ENCODE measurements at places on chromosomes 5 and 9.

- DNase-seq, result no peak
Measured at GRCh38 chr5:141488591-141489561, at the start of gene PCDHGC5. Gene PCDHGC5 (plus strand): TSS chr5:141489081. CDS start chr5:141489241, 160 bp downstream.

DNA sequence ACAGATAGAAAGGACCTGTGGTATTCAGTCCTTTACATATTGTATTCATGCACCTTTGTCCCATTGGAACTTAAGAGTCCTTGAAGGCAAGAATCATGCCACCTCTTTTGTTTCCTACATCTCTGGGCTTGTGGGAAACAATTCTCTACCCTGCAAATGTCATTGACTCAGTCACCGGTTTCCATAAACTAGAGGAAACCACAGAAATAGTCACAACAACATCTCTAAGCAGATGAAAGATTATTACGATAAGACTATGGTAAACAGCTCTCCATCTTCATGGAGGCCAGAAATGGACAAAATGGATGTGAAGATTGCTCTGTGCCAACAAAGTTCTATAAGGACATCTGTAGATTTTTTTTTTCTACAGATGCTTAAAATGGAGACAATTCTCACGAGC lies 165.5 kb downstream of the PIK3R1 start:
- no peak for DNase-seq

DNA sequence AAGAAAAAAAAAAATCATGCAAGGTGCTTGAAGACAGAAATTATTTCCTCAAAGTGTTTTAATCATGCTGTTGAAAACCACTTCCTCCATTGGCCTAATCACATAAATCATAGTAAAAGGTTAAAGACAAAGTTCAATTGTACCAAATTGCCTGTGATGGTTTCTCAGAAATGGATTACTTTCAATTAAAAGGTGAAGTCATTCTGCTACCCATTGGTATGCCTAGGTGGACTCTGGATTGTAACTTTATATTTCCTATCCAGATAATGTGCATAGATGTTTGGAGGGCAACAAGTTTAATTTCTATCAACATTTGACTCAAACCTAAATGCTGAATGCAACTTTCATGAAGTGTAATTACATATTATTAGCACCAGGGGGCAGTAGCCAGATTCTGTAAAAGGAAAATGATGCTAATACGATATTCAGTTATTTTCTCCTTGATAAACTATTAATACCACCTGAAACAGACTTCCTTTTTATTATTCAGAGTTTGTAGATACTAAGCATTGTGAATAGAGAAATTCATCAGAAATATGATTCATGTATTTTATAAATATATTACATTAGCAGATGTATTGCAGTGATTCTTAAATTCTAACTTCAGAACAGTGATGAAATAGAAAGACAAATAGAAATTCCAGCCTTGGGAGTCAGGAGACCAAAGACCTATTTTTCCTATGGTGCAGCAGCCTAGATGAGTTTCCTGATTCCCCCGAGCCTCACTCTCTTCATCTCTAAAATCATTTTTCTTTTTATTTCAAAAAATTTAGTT lies 148.2 kb downstream of the CAAP1 start:
- DNase-seq, result no peak

- no peak for DNase-seq
Measured at GRCh38 chr5:81269751-81270393, 31.5 kb upstream of the ZCCHC9 start.

DNA sequence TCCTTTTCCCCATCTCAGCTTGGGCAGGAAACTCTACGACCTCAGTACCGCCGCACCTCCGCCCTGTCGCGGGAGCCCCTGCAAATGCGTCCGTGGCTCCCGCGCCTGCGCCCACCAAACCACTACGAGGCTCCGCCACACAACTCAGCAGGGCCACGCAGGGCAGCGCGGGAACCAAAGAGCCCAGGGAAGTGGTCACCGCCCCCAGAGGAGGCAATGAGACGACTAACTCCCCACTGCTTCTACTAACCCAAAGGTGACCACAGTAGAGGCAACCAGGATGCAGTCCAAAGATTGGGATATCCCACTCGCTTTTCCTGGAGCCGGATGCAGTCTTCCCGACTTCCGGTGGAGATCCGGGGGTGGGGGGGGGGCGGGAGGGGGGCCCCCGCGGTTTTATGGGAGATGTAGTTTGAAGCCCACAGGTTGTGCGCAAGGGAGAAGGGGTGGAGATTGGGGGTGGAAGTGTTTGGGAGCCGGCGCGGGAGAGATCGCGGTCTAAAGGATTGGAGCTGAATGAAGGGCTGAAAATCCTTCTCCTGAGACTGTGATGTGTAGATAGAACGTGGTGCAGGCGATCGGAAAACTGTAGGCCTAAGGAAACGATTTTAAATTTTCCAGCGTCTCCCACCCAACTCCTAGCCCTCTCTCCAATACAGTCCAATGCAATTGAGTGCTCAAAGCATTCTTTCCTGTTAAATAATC lies at the start of gene NUDT12:
Gene NUDT12 (minus strand): TSS at position 337 of the 705 bp plus-strand sequence. CDS start 2,541 bp downstream, outside the sequence.
- no peak for DNase-seq

DNA sequence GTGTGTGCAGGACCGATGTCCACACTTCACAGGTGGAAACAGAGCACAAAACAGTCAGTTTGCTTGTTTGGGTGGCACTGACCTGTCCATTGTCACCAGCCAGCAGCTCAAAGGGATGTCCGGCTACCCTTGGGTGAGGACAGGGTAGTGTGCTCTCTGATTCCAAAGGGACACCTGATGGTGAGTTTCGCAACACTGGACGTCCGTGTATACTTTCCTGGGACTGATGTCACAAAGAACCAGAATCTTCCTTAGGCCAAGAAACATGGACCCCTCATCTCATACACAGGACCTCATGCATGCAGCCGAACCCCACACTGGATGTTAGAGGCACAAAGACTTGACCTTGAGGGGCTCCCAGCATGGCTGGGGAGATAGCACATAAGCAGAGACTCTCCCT lies 22.2 kb upstream of the CPLX2 start:
- no peak for DNase-seq

GRCh38 chr9:77926371-77926878 lies 105.2 kb downstream of the GNAQ start:
- no peak for DNase-seq

DNA sequence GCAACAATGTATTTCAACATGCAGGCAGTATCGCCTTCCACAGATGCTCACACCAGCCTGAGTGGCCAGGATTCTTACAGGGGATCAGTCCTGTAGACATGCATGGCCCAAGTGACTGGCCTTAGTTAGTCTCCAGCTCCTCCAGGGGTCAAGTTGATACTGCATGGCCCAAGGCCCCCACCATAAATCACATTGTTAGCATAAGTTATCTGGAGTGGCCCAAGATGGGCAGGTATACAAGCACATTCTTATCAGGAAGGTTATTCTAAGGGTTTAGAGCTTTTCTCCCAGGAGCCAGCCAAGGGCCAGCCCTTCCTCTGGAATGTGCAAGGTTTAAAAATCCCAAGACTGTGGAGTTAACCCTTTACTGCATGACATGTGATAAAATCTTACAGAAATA lies 230.9 kb upstream of the NFIL3 start:
- DNase-seq, result no peak

GRCh38 chr5:58493141-58493540 lies 1.9 kb downstream of the GAPT start:
- no peak for DNase-seq

GRCh38 chr5:27208051-27208450 lies 169.7 kb upstream of the CDH9 start:
- DNase-seq, result no peak

- no peak for DNase-seq
Measured at GRCh38 chr9:124875501-124875900, 13.6 kb downstream of the ARPC5L start.

- DNase-seq, result no peak
Measured at GRCh38 chr9:125690679-125691078, 16.3 kb downstream of the MAPKAP1 start.

GRCh38 chr9:72473474-72474261 lies 47.7 kb upstream of the TMC1 start:
- no peak for DNase-seq

DNA sequence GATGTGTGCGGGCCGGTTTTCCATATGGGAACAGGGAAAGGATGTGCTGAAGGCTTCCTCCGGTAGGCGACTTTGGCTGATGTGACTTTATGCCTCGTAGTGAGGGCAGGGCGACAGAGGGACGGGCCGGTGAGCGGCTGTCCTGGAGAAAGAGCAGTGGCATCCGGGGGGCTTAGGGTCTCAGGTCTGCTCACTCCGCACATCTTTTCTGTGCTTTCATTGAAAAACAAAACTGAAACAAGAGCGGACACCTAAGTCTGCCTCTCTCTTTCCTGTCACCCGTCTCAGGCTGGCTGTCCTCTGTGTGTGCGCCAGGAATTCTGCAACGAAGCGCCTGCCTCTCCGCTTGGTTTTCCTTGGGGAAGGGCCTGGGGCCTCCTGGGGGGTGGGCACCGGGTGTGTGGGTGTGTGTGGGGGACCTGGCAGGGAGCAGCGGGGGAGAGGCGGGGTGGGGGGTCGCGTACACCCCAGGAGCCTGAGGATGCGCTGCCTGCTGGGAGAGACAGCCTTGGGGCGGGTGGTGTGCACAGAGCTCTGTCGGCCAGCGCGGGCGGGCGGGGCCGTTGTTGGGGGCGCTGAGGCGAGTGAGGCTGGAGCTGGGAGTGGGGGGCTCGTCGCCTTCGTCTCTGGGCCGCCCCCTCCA lies 580 bp upstream of the PRRX2 start:
- no peak for DNase-seq

DNA sequence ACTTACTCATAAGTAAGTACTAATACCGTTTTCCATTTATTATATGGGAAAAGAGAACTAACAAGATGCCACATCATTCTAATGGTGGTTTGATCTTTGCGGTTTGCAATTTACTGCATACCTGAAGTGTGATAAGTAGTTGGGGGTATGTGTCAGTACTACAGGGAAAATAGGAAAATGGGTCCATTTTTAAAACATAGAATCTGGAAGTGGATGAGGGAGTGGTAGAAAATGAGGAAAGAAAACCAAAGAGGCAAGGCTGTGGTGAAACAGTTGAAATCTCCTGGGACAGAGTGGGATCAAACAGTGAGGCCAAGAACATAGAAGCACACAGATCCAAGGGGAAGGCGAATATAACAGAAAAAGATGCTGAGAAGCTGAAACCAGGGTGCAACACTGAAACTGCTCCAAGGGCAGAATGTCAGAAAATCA lies 6.7 kb downstream of the ADAMTSL1 start:
- no peak for DNase-seq

- DNase-seq, result no peak
Measured at GRCh38 chr5:113338628-113339027, 96.2 kb downstream of the TSSK1B start.

DNA sequence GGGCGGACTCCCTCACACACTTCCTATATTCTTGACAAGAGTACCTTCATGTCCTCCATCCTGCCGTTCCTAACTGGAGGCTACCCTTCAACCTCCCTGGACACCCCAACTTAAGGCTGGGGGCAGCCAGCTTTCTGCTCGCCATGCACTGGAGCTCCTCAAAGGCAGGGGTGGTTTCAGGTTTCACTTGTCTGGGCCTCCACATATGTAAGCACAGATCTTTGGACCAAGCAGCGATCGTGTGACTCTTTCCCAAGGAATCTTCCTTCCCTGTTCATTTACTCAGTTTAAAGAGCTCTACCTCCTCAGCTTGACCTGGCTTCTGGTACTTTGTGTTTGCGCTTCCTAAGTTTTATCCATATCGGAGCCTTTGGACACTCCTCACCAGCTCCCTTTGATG lies 34.2 kb upstream of the TRPC7 start:
- no peak for DNase-seq

DNA sequence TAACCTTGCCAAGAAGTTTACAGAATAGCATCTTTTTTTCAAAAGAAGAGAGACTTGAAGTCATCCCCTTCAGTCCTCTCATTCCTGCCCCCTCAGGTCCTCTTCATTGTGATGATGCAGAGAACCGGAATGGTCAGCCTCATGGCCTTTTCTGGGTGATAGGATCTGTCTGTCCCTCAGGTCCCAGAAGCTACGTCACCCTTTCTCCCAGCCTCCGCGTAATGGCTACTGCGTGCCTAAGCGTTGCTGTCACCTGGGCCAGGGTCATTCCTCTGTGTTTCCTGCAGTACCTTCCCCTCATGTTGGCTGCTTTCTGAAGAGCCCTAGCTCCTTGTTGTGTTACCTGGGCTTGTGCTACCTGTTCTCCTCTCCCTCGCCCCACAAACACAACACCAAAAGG lies 4.7 kb downstream of the PIK3R1 start:
- no peak for DNase-seq

DNA sequence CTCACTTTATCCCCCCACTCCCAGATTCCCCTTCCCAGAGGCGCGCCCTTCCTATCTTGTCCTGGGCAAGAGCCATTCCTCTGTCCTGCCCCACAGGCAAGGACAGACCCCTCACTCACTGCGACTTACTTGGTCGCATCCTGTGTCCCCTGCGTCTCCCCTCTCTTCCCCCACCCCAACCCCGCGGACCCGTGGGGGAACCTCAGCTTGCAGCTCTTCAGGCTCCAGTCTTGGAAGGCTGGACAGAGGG lies 542 bp downstream of the GGTA1 start:
- no peak for DNase-seq

DNA sequence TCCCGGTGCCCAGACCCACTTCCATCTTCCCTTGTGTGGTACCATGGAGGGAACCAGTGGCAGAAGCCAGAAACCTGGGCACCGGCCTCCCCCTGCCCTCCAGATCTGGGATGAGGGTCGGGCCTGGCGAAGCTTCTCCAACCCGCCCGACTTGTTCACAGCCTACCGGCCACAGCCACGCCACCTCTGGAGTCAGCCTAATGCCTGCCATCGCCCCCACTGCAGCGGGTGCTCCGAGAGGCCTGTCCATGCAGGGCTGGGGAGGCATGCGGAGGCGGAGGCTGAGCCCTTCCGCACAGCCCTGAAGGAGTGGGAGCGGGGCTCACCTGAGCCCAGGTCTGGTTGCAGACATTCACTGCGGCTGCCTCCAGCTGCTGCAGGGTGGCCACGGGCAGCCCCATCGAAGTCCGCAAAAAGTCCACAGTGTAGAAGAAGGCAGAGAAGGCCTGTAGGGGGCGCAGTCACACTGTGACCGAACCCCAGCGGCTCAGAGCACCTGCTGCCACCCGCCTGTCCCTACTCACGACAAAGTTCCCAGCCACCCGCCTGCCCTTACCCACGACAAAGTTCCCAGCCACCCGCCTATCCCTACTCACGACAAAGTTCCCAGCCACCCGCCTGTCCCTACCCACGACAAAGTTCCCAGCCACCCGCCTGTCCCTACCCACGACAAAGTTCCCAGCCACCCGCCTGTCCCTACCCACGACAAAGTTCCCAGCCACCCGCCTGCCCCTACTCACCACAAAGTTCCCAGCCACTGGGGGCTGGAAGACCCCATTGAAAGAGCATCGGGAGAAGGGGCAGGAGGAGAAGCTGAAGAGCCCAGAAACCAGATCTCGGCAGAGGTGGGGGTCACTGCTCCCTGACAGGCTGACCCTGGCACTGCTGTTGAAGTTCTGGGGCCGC lies 3.8 kb upstream of the NPDC1 start:
- DNase-seq, result no peak

DNA sequence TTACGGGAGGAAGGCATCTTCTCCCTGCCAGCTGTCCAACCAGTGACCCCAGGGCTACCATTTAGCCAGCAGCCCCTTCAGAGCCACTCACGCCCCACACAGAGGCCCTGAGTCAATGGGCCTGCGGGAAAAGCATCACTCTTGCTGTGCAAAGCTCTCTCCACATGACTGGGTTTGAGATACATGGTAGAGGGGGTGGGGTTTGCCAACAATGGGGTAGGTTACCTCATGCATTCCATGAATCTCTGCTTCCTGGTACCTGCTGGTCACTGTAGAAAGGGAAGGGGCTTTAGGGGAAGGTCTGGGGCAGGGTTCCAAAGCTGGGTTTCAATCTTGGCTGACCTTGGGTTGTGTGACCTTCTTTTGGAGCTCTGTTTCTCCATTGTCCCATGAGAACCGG lies 22.9 kb upstream of the TTLL11 start:
- DNase-seq, result no peak

GRCh38 chr5:59149827-59150226 lies 567.0 kb downstream of the RAB3C start:
- DNase-seq, result no peak

All from T-helper 22 cell (primary cell).